ENCODE measurements at places on chromosomes 1 and 21.

GRCh38 chr1:19312782-19313635 is 883 bp downstream of the SLC66A1 start:
- DNase-seq, result no peak

DNA sequence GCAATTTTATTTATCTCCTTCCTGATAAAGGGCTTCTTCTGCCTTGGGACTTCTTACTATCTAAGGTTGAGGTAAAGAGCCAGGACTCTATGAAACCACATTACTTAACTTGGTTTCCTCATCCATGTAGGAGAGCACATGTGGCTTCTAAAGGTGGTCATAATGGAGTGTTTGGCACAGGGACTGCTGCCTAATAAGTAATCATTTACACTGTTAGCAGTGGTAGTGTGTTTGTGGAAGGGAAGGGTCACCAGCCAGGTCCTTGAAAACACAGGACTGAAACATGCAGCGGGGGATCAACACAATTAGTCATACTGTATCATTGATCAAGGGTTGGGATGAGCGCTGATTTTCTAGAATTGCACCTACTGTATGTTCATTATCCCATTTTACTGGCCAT is 59.6 kb downstream of the UCK2 start:
- DNase-seq, result no peak

DNA sequence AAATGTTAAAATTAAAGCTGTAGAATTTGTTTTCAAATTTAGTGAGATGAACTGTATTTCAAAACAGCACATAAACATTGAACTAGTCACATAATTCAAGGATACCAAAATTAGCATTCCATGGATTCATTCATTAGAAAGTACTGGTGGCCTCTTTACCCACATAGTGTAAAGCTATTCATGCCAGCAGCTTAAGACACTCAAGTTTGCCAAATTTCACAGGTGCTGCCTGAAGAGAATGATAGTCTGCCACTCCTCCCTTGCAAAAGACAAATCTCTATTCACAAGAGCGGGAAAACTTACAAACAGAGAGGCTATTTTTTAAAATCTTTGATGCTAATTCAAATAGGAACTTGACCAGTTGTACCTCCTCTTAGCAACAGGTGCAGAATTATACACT is 337.0 kb downstream of the BRINP3 start:
- no peak for DNase-seq

DNA sequence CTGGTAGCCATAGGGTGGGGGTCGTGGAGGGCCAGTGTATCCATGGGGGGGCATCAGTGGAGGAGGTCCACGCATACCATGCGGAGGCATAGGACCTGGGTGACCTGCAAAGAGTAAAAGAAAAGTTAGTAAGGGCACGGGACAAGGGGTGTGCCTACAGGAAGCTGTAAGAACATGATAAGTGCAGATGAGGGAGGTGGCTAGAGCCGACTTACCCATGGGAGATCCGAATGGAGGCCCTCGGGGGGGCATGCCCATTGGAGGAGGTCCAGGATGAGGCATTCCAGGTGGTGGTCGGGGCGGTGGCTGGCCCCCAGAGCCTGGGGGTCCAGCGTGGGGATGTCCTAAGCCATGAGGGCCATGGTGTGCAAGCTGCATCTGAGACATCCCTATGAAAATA is 4.0 kb downstream of the SF3B4 start:
- DNase-seq, result no peak

- no peak for DNase-seq
Measured at GRCh38 chr1:183236158-183236725, 50.2 kb downstream of the LAMC2 start.

- no peak for DNase-seq
Measured at GRCh38 chr1:25522031-25522655, 21.3 kb upstream of the LDLRAP1 start.

DNA sequence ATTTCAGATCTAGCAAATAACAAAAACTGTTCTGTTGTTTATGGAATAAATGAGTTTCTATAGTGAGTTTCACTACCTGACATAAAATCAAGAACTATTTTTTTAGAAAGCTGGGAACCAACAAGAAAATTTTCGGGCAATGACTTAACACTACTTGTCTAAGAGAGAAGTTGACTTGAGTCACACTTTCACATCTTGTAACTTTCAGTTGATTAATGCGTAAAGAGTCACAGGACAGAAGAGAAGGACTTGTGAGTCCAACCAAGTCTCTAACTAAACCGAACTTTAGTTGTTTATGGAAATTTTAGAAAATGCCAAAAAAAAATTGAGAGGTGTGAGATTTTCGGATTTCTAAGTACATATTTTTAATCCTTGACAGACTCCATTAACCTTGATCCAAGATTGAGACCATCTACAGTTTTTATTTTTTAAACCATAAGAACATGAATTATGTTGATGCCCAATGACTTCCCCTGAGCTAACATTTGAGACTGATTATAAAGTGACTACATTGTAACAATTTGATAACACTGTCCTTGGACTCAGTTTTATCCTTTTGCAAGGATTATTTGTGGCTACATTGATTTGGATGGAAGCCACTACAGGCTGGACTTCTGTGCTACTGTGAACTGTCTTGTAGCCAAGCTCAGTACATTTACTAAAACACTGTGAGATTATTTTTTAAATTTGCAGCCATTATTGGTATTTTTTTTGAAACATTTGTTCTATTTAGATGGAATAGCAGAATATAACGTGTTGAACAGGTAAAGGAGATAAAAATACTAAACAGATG is 284.0 kb downstream of the PTPRC start:
- no peak for DNase-seq

DNA sequence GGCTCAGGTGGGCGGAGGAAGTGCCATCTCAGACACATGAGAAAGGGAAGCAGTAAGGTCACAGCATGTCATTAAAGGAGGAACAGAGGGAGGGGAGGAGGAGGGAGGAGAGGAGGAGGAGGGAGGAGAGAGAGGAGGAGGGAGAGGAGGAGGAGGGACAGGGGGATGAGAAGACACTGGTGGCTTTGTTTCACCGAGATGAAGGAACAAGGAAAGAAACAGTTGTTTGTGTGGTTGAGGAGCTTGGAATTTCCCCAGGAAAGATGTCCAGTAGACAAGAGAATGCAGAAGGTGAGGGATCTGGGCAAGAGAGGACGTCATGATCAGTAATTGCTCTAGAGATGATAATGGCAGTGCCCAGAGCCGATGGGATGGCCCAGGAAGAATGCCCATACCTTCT is 97.7 kb downstream of the AJAP1 start:
- DNase-seq, result no peak

- peak; percentile 38 for DNase-seq
Measured at GRCh38 chr1:177945943-177946650, 23.8 kb downstream of the SEC16B start.

DNA sequence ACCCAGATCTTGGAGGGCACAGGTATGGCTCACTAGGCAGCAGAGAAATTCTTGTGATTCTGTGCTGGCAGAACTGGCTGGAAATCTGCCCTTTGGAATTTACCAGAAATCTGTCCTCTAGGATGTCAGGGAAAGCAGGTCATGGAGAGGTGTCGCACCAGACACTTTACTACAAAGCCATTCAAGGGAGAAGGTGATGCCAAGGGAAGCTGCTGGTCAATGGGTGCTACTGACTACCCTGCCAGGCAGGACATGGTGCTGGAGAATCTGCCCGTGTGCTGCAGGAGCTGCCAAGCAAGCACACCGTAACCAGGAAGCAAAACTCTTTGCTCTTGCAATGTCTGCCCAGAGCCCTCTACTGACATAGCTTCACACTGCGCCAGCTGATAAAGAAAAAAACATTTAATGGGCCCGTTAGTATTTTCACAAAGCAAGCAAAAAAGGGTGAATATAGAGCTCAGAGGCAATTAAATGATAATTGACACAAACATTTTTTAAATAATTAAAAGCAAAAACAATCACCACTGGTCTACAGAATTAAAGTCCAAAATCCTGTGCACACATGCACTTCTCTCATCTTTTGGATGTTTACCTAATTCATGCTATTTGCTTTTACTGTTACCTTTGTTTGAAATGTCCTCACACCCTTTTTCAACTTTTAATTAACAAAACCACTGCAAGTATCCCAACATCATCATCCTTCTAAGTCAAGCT is 7.2 kb upstream of the FBXO28 start:
- peak; percentile 17 for DNase-seq
